Natural killer cell (primary cell): ENCODE measurements at places on chromosomes 2 and 18.

- no peak for DNase-seq
These were observed 621.7 kb upstream of the ACVR2A start for GRCh38 chr2:147223119-147223518.

DNA sequence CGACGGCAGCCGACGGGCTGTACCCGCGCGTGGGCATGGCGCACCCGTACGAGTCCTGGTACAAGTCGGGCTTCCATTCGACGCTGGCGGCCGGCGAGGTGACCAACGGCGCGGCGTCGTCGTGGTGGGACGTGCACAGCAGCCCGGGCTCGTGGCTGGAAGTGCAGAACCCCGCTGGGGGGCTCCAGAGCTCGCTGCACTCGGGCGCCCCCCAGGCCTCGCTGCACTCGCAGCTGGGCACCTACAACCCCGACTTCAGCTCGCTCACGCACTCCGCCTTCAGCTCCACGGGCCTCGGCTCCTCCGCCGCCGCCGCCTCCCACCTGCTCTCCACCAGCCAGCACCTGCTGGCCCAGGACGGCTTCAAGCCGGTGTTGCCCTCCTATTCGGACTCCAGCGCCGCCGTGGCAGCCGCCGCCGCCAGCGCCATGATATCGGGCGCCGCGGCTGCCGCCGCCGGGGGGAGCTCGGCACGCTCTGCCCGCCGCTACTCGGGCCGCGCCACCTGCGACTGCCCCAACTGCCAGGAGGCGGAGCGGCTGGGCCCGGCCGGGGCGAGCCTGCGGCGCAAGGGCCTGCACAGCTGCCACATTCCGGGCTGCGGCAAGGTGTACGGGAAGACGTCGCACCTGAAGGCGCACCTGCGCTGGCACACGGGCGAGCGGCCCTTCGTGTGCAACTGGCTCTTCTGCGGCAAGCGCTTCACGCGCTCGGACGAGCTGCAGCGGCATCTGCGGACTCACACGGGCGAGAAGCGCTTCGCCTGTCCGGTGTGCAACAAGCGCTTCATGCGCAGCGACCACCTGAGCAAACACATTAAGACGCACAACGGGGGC lies 2.0 kb downstream of the SP9 start:
- peak; percentile 69 for DNase-seq

GRCh38 chr2:19120941-19121750 lies 237.3 kb downstream of the OSR1 start:
- DNase-seq, result no peak

GRCh38 chr2:37912056-37912455 lies 13.0 kb upstream of the RMDN2 start:
- no peak for DNase-seq
